NCI-H2171 (cell line): ENCODE measurements at places on chromosomes 3 and 15.

DNA sequence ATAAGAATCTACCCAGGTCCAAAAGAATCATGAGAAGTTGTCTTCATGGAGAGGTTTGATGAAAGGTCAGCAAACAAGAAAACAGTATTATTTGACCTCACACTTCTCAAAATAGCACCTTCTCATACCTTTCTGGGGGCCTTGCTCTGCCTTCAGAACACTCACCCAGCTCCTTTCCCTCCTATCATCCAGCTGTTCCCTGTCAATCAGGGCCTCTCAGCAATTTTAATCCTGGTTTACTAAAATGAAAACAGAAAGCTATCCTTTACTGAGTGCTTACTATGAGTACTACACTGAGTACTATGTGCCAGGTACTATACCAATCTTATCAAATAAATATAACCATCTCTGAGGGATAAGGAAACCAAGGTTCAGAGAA lies 138.6 kb downstream of the GAP43 start:
- DNase-seq, result no peak

- DNase-seq, result no peak
Measured at GRCh38 chr3:68060191-68060590, 405.8 kb upstream of the SUCLG2 start.

DNA sequence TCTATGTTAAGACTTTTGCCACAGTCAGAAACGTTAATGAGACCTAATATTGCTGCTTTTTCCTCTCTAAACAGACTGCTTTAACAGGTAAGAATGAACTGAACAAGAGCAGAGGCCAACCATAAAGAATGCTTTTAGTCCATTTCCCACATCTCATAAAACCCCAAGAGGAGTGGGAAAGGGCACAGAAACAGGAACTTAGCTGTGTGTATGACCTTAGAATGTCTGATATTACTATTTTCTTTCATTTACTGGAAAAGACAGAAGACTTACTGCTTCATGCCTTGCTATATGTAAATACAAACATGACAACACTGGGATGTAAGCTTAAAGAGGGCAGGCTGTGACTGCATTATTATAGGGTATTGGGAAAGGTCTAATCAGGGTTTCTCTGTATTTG lies 115.0 kb downstream of the ISL2 start:
- DNase-seq, result no peak

- DNase-seq, result no peak
Measured at GRCh38 chr3:64384561-64384960, 159.3 kb upstream of the PRICKLE2 start.

- DNase-seq, result no peak
Measured at GRCh38 chr3:195162033-195162669, 108.8 kb downstream of the XXYLT1 start.

GRCh38 chr3:30344288-30344687 lies 262.1 kb upstream of the TGFBR2 start:
- DNase-seq, result no peak

GRCh38 chr3:160210799-160211221 lies 14.4 kb upstream of the C3orf80 start:
- DNase-seq, result no peak

- no peak for DNase-seq
Measured at GRCh38 chr3:131699001-131699400, 196.2 kb upstream of the MRPL3 start.

GRCh38 chr3:122356402-122356801 lies 26.6 kb downstream of the MIX23 start:
- DNase-seq, result no peak

- DNase-seq, result no peak
Measured at GRCh38 chr3:69848113-69848512, 108.8 kb downstream of the MITF start.

DNA sequence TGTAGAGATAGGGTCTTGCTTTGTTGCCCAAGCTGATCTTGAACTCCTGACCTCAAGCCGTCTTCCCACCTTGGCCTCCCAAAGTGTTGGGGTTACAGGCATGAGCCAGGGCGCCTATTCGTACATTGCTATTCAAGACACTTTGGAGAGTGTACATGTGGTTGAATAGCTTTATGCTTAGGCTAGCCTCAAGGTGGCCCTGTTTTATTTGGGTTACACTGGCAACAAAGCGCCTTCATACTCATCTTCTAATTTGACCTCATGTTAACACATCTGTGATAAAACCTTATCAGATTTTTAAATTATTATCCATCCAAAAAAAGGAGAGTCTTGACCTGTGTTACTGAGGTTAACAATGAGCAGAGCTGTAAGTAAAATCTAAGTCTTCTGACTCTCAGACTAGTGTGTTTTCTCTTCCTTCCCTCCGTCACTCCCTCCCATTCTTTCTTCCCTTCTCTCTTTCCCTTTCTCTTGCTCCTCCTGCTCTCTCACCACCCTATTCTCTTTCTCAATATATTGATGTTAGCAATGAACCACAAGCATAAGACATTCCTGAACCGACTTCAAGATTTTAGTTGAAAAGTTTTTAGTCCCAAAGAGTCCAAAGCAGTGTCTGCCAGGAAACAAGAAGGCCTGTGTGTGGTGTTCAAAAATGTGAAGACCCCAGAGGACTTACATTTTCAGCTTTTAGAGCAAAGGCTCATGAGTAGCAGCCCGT lies 603.7 kb upstream of the CFAP20DC start:
- DNase-seq, result no peak

DNA sequence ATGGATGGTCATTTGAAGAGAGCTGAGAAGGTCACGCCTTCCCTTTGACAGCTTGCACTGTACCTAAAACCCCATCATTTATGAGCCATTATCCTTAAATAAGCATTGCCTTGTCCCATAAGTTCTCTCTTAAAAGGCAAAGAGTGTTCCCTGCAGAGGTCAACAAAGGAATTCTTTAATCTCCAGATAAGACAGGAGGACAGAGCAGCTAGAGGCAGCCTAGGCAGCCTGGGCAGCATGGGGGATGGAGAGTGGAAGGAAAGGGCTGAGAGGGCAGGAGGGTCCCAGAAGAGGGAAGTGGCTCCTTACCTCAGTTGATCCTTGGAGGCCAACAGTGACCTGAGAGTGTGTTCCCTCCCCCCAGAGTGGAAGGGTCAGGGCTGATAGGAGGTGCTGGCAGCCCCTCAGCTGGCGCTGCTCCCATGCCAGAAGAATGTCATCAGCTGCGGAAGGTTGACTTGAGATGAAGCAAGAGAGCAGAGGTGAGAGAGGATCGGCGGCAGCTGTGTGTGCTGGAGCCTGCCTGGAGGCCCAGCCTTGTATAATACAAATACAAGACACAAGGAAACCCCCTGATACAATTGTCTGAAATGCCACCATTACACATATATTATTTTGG lies 12.8 kb downstream of the KBTBD13 start:
- DNase-seq, result no peak

DNA sequence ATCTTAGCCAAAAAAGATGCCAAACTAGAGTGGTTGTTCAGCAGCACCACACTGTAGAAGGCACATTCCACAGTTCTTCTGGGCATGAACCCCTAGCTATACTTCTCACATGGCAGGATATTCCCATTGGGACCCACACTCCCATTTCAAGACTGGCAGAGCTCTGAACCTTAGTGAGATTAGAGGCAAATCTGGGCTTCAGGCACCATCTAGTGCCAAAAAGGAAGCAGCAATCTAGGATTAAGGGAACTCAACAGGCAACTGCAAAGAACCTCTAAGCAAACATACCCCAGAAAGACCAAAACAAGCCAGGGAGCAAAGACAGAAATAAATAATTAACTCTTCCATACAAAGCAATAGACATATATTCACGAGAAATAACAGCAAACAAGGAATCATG lies 66.2 kb downstream of the TAFA4 start:
- DNase-seq, result no peak

DNA sequence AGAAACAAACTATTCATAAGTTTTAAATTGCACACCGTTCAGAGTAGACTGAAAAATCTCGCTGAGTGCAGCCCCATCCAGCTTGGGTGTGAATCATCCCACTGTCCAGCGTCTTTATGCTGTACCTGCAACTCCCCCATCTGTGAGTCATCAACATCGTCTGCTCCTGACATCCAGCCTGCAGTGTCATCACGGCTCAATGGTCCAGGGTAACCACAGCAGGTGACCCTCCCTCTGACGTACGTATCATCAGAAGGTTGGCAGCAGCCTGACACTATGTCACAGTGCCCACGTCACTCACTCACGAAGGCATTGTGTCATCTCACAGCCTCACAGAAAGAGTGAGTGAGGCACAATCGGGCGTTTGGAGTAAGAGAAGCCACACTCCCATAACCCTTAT lies 65.2 kb downstream of the TPRA1 start:
- DNase-seq, result no peak

DNA sequence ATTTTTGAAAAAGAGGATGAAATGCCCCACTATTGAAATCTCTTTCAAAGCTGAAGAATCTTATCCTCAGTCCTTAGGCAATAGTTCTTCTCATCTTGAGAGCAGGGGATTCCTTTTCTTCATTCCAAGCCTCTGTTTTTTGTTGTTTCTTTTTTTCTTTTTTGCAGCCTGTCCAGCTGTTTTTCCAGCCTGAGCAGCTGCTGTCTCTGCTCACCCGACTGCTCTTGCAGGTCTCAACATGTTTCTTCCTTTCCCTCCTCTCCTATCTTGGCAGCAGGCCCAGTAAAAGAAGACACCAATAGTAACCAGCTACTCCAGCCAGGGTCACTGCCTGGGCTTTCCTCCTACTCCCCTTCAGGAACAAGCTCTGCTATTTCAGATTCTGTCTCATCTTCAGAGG lies 23.8 kb downstream of the MEX3B start:
- peak; percentile 87 for DNase-seq
